ENCODE measurements at places on chromosomes 3 and 15.
A peak's percentile ranks its signal among the peaks of the same experiment; 100 is the strongest.

DNA sequence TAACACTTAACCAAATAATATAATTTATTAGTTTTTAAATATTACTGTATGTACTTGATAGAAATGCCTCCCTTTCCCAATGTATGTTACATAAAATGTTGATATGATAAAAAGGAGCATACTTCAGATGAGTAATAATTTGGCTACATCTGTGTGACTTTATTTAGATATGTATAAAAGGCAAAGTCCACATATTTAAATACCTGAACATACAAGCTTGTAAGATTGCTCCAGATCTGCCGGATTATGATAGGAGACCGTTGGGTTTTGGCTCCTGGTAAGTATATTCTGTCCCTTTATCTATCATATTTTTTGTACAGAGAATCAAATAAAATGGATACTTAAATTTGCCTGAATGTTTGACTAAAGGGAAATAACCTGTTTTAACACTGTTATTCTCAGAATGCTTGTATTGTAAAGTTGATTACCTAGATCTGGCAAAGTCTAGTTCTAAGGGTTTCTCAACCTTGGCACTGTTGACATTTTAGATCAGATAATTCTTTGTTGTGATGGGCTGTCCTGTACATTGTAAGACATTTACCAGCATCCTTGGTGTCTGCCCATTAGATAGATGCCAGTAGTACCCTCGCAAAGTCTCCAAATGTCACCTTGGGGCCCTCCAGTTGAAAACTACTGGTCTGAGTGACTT, 38.5 kb downstream of the LRCH3 start:
- no peak for DNase-seq

DNA sequence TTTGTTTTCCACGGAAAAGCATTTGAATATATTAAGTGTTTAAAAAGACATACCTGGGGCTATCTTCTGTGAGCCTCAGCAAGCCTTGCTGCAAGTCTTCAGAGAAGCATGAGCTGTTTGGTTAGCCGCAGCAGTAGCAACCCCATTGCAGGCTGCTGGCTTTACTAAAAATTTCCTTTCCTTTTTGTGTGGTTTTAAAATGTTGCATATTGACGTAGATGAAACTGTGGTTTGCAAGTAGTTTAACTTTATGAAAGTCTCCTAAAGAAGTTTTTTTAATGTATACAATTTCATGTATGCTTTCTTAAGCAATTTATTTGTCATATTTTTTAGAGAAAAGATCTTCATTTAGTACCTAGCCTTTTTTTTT, at the start of gene GPR171:
Gene GPR171 (minus strand): TSS at position 166 of the 370 bp plus-strand sequence. CDS start 3,830 bp downstream, outside the sequence.
- DNase-seq, result no peak

- DNase-seq, result no peak
These were observed 61.6 kb upstream of the MAP4 start for GRCh38 chr3:48077815-48078214.

DNA sequence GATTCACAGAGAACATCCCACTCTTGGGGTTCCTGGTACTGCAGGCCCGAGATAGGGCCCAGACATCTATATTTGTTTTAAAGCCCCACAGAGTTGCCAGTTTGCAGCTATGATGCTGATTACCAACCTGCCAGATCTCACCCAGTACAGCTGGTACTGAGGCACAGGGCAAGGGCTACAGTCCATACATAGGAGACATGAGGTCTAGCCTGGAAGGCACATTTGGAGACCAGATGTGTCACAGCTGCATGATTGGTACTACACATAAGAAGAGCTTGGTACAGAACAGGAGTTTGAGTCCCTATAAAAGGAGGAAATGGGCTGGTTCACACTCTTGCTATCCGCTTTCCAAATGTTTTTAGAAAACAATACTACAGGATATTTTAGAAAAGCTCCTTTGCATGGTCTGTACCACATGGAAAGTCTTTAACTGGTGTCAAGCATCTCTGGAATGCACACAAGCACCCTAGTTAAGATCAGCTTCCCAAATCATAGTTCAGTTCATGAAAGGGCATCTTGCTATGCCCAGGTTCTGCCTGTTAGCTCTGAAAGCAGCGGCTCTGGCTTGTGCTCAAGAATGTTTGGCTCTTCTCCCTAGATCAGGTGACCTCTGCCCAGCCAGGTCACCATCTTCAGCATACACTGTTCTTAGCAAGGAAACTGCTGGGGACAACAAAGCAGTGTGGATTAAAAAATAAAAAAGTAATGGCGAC, 20.6 kb downstream of the MTMR14 start:
- DNase-seq, result no peak

- no peak for DNase-seq
These were observed 292.7 kb downstream of the UACA start for GRCh38 chr15:70470556-70471191.

- no peak for DNase-seq
These were observed 30.0 kb downstream of the STARD5 start for GRCh38 chr15:81293728-81294515.

DNA sequence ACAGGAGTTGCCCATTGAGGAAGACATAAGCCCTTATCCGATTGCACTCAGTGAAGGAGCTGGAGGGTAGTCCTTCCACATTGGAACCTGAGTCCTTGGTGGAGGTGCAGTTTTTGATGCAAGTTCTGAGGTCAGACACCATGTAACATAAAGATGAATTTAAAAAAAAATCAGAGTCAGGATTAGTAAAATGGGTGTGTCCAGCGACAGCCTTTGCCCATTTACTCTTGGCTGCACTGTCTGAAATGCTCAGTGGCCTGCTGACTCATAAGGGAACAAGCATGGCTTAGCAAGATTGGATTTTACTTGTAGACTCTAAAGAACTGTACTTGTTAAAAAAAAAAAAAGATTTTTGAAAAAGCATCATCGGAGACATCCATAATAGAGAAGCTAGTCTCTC, 241.1 kb upstream of the TOPAZ1 start:
- no peak for DNase-seq

- DNase-seq, result peak; percentile 46
These were observed at the start of the genes FOXL2 and FOXL2NB for GRCh38 chr3:138946663-138947494. FOXL2 (minus strand) TSS chr3:138947137; CDS start chr3:138946722, 415 bp downstream. FOXL2NB (plus strand) TSS chr3:138947217; CDS start chr3:138947365, 148 bp downstream.

GRCh38 chr3:33385423-33385822, 54.8 kb downstream of the UBP1 start:
- no peak for DNase-seq

DNA sequence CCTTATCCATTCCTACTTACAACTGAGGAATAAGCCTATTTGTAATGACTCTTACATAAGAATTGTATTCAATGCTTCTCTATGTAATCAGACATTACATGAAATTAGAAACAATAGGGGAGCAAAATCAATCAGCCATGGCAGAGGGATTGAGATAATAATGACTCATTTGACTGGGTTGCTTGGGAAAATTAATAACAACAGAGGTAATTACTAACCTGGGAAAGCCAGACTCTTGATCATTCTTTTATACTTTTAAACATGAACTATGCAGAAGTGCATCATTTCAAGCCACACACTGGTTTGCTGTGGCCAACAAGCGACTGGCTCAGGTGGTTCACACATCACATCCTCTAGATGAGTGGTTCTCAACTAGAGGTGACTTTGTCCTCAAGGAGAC, 126.3 kb upstream of the CRBN start:
- no peak for DNase-seq

DNA sequence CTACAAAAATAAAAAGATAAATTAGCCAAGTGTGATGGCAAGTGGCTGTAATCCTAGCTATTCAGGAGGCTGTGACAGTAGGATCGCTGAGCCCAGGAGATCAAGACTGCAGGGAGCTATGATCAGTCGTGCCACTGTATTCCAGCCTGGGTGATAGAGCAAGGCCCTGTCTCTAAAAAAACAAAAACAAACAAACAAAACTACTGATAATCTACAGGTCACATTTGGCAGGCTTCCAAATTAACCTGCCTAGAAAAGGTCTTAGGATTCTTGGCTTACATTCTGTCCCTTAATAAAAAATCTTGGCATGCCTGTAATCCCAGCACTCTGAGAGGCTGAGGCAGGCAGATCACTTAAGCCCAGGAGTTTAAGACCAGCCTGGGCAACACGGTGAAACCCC, 33.4 kb upstream of the SETD2 start:
- no peak for DNase-seq

GRCh38 chr3:50961386-50961785, 286.7 kb downstream of the DOCK3 start:
- no peak for DNase-seq

- DNase-seq, result no peak
These were observed 203.0 kb downstream of the ARRDC4 start for GRCh38 chr15:98163319-98164045.

DNA sequence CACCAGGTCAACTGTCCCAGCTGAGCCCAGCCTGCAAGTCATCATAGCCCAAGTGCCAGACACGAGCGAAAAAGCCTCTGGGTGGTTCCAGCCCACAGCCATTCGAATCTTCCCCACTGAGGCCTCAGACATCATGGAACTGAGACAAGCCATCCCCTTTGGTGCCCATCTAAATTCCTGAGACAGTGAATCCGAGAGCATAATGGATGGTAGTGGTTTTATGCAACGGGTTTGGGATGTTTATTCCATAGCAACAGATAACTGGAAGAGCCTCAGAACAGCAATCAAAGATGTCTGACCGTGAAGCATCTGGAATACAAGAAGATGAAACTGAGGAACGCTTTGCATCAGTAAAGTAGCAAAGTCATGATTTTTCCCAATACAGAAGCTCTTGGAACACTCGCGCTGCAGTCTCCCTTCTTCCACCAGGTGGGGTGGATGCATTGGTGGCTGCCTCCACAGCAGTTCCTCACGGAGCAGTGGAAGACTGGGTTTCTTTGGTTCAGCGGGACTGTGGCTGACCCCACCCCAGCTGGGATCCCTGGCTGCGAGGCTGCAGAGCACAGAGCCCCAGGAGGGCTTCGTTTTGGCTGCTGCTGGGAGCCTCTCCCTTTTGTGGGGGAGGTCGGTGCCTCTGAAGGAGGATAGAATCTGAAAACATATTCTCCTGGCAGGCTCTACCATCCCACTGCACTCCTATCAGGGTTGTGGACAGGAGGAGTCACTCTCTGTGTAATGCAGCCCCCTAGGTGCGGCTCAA, 26.4 kb upstream of the PDE8A start:
- DNase-seq, result peak; percentile 66

DNA sequence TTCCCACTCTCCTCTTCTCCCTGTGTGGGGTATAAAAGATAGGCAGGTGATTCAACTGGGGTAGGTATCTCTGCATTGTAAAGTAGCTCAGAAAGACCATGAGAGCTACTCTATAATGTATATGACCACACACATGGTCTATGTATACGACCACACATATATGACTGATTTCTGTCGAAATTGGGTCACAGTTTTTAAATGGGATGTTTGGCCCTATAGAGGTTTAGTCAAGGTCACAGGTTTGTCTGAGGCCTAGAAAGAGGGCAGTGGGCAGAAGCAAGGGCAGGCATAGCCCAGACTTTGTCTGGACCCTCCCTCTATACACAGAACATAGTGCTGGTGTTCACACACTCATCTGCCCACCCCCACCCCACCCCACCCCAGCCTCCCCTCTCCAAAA, 4.4 kb downstream of the LAMP3 start:
- DNase-seq, result no peak

DNA sequence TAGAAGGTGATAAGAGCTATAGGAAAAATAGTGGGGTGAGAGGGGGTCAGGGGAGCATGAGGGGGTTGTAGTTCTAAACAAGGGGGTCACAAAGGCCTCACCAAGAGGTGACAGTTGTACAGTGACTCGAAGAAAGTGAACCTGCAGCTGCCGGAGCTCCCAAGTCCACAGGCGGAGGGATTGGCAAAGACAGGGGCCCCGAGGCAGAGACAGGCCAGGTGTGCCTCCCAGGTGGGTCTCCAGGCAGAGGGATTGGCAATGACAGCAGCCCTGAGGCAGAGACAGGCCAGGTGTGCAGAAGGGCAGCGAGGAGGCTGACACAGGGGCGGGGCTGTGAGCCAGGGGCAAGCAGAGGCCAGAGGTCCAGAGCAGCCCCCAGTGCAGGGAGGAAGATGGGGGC, 63.7 kb downstream of the DNAJB8 start:
- DNase-seq, result peak; percentile 60

DNA sequence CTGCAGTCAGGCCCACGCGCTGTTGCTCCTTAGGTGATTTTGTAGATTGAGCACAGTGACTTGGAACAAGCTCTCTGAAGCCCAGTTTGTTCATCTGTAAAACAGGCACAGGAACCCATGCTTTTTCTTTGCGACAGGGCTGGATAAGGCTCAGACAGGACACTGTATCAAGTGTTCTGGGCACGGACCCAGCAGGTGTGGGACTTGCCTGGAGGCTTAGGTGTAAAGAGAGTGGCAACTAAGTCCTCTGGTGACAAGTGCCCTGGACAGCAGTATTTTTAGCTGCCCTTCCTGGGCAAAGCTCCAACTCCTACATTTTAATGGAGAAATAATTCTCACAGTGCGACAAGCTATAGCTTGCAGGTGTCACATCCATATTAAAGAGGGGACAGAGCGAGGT, 32.2 kb downstream of the CD276 start:
- peak; percentile 27 for DNase-seq

DNA sequence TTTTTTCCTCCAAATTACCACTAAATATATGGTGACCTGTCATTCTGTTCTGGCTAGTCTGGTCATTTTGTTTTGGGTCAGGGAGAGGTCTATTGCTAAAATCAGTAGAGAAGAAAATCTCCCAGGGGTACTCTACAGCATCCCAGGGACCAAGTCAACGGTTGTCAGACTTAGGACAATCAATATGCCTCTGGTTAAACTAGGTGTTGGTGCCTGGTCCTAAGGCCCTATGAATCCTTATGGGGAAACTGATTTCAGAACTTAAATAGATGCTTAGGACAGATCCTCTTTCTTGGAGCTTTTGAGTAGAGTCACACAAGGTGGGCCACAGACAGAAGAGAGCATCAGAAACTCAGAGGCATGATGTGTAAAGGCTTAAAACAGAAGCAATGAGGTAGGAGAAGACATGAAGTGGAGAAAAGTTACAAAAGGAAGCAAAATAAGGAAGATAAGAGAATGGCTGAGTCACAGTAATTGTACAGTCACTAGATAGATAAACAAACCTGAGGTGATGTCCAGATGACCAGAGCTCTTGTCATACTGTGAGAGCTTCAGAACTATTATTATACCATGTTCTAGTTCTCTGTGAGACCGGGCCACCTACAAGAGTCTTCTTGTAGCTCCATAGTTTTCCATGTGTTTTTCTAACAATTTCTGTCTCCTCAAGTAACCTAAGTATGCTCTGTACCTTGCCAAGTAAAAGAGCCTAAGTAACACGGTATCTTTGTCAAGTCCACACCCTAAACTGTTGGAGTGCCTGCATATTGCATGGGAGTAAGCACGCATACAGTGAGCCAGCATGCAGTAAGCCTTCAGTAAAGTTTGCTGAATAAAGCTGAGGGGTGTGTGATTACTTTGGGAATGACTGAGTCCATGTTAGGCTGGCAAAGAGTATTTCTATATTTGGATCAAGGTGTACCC, 44.6 kb upstream of the LEKR1 start:
- DNase-seq, result no peak
